ENCODE measurements at places on chromosomes 7 and 10. TPM values are rescaled to one million over a fixed set of nuclear protein-coding genes. Genes with fewer than 3 reads are reported as not detected.
A peak's percentile ranks its signal among the peaks of the same experiment; 100 is the strongest.

The KCNMA1 gene
- total RNA-seq: 0.40 TPM

GRCh38 chr7:37826825-37827224 is 21.6 kb upstream of the NME8 start:
- no peaks in the 10 kb centered on the region for H3K27me3 ChIP-seq
- no peak overlapping the region for H3K27ac ChIP-seq
- no peaks in the 10 kb centered on the region for H3K36me3 ChIP-seq
- DNase-seq: peak; percentile 4

GRCh38 chr7:115634633-115635032 is 395.9 kb downstream of the TFEC start:
- no peaks in the 10 kb centered on the region for H3K4me1 ChIP-seq
- H3K36me3 ChIP-seq: no peaks in the 10 kb centered on the region
- no peak overlapping the region for H3K4me3 ChIP-seq
- H3K27ac ChIP-seq: no peak overlapping the region
- no peak for DNase-seq

The GDI2 gene
- 104 TPM for total RNA-seq

GRCh38 chr10:71810048-71810750 is 36.9 kb upstream of the VSIR start:
- H3K27me3 ChIP-seq: no peaks in the 10 kb centered on the region
- peaks cover 14% of the 10 kb centered on the region for H3K4me1 ChIP-seq
- no peak overlapping the region for H3K4me3 ChIP-seq
- H3K27ac ChIP-seq: no peak overlapping the region
- DNase-seq: no peak

The BAMBI gene
- total RNA-seq: 0.70 TPM

The PNLIPRP3 gene
- total RNA-seq: not detected

- no peak for DNase-seq
- H3K36me3 ChIP-seq: no peaks in the 10 kb centered on the region
- no peaks in the 10 kb centered on the region for H3K4me1 ChIP-seq
- no peak overlapping the region for H3K27ac ChIP-seq
- no peak overlapping the region for H3K4me3 ChIP-seq
Observed at GRCh38 chr10:13521026-13521425, 7.8 kb downstream of the BEND7 start.

DNA sequence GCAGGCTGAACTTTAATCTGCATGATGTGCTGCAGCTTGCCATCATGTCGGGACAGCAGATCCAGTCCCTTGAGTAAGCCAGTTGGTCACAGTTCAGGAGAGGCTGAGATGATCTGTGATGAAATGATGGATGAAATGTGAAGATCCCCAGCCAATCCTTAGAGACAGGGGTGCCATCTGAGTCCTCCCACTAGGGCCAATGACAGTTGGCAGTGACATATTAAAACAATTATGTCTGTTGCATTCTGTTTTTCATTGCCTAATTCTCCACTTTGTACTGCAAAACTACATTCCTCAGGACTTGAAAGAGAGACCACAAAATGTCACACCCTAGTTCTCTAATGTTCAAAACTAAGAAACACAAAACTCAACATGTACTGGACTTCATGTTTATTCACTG is 66.3 kb upstream of the CAV2 start:
- no peaks in the 10 kb centered on the region for H3K4me1 ChIP-seq
- DNase-seq: no peak
- no peaks in the 10 kb centered on the region for H3K36me3 ChIP-seq
- H3K27ac ChIP-seq: no peak overlapping the region
- no peaks in the 10 kb centered on the region for H3K27me3 ChIP-seq
- H3K4me3 ChIP-seq: no peak overlapping the region

GRCh38 chr7:143305423-143306070 is 10.4 kb upstream of the CLCN1 start:
- peak; percentile 78 for DNase-seq
- peaks cover 64% of the 10 kb centered on the region for H3K36me3 ChIP-seq
- peaks cover 6% of the 10 kb centered on the region for H3K4me1 ChIP-seq
- no peak overlapping the region for H3K27ac ChIP-seq

DNA sequence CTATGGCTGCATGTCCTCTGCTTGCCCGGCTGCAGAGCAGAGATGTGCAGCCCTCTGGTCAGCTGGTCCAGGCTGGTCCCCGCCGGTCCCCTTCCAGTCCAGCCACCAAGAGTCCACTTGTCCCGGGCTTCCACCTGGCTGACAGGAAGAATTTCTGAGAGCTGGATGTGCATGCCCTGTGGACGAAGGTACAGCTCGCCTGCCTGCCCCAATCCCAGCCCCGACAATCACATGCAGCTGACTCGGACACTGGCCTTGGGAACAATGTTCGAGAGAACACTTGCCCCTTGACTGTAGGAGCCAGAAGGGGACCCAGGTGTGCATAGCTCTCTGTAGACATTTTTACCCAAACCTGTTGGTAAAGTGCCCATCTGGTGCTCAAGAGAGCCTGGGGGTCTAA is 11.8 kb downstream of the AVPI1 start:
- H3K36me3 ChIP-seq: peaks cover 29% of the 10 kb centered on the region
- peaks cover 6% of the 10 kb centered on the region for H3K4me1 ChIP-seq
- no peak overlapping the region for H3K4me3 ChIP-seq
- no peak overlapping the region for H3K27ac ChIP-seq

The C7orf33 gene
- not detected for total RNA-seq

The MRM2 gene
- total RNA-seq: 7.9 TPM

The GHRHR gene
- total RNA-seq: not detected

The FKBP9 gene
- total RNA-seq: 2.3 TPM

The FERD3L gene
- total RNA-seq: not detected

DNA sequence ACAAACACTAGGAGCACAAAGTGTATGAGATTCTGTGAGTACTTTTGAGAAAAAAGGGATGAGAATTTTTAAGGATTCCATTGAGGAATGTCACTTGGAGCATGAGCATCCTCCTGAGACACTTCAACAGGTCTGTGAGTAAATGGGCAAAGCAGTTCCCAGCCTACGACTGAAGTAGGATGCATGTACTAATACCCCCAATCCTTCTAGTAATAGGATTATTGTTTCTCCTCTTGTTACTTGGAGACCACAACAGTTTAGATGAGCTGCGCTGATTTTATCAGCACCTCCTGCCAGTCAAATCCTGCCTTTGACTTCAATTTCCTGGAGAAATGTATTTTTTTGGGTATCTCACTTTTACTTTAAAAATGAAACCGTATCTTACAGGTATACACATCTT is 820 bp downstream of the BBS9 start:
- peak overlapping the region; percentile 62 for H3K4me3 ChIP-seq
- no peaks in the 10 kb centered on the region for H3K27me3 ChIP-seq
- peaks cover 8% of the 10 kb centered on the region for H3K4me1 ChIP-seq
- H3K36me3 ChIP-seq: no peaks in the 10 kb centered on the region
- peak; percentile 36 for DNase-seq

DNA sequence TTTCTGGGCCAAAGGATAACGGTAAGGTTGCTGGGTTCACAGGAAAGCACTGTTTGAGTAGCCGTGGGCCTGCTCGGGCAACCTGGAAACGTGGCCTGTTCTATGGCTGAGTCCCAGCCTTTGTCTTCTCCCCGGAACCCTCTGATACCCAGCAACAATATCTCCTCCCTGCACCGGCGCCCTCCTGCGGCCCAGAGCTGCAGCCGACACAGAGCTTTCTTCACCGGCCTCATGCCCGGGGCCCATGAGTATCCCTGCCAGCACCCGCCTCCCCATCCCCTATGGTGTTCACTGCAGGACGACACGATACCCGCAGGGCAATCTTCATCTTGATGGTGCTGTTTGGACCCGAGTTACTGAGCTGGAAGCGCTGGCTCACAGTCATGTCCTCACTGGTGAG is 38.6 kb upstream of the NCAPG2 start:
- no peaks in the 10 kb centered on the region for H3K27me3 ChIP-seq
- DNase-seq: no peak
- no peak overlapping the region for H3K27ac ChIP-seq
- H3K4me3 ChIP-seq: no peak overlapping the region
- peaks cover 13% of the 10 kb centered on the region for H3K4me1 ChIP-seq

GRCh38 chr10:119003572-119004289 is 25.8 kb upstream of the NANOS1 start:
- no peak overlapping the region for H3K27ac ChIP-seq
- H3K36me3 ChIP-seq: no peaks in the 10 kb centered on the region
- no peak overlapping the region for H3K4me3 ChIP-seq
- H3K4me1 ChIP-seq: no peaks in the 10 kb centered on the region
- peaks cover 2% of the 10 kb centered on the region for H3K27me3 ChIP-seq

The CFTR gene
- not detected for total RNA-seq

DNA sequence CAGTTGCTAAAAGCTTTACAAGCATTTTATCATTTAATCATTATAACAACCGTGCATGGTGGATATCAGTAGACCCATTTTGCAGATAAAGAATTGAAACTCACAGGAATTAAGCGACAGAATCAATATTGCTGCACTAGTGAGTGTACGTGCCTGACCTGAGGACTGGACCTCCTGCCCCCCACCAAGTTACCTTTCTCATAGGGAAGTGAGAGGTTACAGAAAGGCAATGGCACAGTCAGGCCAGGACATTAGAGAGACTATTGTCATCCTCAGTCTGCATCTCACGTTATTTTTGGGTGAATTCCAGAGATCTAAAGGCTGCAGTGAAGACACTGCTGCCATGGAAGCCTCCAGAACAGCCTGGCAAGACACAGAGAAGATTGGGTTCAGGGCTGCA is 80.9 kb downstream of the WDFY4 start:
- no peaks in the 10 kb centered on the region for H3K36me3 ChIP-seq
- H3K4me1 ChIP-seq: no peaks in the 10 kb centered on the region
- no peak overlapping the region for H3K4me3 ChIP-seq
- H3K27me3 ChIP-seq: no peaks in the 10 kb centered on the region
- no peak overlapping the region for H3K27ac ChIP-seq

- H3K4me3 ChIP-seq: no peak overlapping the region
- DNase-seq: no peak
- no peaks in the 10 kb centered on the region for H3K36me3 ChIP-seq
- no peak overlapping the region for H3K27ac ChIP-seq
Observed at GRCh38 chr10:83078160-83078559, 1061.1 kb upstream of the GHITM start.

GRCh38 chr10:21315645-21316220 is 209.7 kb downstream of the SKIDA1 start:
- H3K4me1 ChIP-seq: no peaks in the 10 kb centered on the region
- H3K27me3 ChIP-seq: no peaks in the 10 kb centered on the region
- no peak overlapping the region for H3K27ac ChIP-seq
- no peak for DNase-seq
- no peaks in the 10 kb centered on the region for H3K36me3 ChIP-seq

- DNase-seq: no peak
- H3K4me1 ChIP-seq: no peaks in the 10 kb centered on the region
- no peaks in the 10 kb centered on the region for H3K27me3 ChIP-seq
- no peaks in the 10 kb centered on the region for H3K36me3 ChIP-seq
Observed at GRCh38 chr10:88553116-88553752, 29.9 kb downstream of the RNLS start.

The OIT3 gene
- total RNA-seq: not detected

DNA sequence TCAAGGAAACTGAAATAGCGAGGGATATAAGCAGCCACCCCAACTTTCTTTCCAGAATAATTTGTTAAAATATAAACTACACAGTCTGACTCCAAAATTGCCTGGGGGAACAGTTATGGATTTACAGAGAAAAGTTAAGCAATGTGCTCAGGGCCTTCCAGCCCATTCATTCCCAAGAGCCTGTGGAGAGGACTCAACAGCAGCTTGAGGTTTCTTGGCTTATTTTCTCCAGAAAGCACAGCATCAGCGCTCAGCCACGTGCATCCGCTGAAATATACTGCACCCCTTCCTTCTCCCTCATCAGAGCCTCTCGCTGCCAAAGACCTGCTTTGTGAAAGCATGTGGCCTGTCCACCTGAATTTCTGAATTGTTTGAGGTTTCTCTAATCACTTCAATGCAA is 375.2 kb upstream of the VWC2 start:
- H3K4me1 ChIP-seq: no peaks in the 10 kb centered on the region
- H3K27ac ChIP-seq: no peak overlapping the region
- no peak overlapping the region for H3K4me3 ChIP-seq
- no peaks in the 10 kb centered on the region for H3K36me3 ChIP-seq
- DNase-seq: no peak
- no peaks in the 10 kb centered on the region for H3K27me3 ChIP-seq

- H3K27ac ChIP-seq: no peak overlapping the region
- DNase-seq: no peak
- H3K36me3 ChIP-seq: no peaks in the 10 kb centered on the region
- H3K27me3 ChIP-seq: no peaks in the 10 kb centered on the region
- H3K4me3 ChIP-seq: no peak overlapping the region
Observed at GRCh38 chr7:124536156-124536762, 229.3 kb downstream of the GPR37 start.

The WEE2 gene
- total RNA-seq: 0.23 TPM

The BLNK gene
- total RNA-seq: 1.5 TPM

DNA sequence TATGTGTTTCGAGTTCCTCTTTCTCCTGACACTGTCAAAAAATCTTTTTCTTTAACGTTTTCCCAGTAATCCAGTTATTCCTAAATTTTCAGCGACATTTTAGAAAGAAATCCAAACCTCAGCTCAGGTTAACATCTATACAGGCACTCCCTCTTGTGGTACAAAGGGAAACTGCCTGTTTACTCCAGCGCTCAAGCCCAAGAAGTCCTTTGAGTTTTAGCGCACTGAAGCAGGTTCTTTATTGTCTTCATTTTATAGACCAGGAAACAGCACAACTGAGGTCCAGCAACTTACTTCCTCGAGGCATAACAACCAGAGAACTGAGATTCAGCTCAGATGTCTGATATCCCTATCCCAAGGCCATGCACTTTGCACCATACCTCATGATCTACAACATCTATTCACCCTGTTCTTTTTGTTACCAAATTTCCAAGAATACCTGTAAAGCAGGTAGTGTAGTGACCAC is 287.2 kb upstream of the MKLN1 start:
- H3K36me3 ChIP-seq: no peaks in the 10 kb centered on the region
- H3K4me3 ChIP-seq: no peak overlapping the region
- peak overlapping the region; percentile 41 for H3K27ac ChIP-seq
- DNase-seq: no peak

The ZNHIT1 gene
- total RNA-seq: 53.7 TPM

The PKD2L1 gene
- not detected for total RNA-seq

DNA sequence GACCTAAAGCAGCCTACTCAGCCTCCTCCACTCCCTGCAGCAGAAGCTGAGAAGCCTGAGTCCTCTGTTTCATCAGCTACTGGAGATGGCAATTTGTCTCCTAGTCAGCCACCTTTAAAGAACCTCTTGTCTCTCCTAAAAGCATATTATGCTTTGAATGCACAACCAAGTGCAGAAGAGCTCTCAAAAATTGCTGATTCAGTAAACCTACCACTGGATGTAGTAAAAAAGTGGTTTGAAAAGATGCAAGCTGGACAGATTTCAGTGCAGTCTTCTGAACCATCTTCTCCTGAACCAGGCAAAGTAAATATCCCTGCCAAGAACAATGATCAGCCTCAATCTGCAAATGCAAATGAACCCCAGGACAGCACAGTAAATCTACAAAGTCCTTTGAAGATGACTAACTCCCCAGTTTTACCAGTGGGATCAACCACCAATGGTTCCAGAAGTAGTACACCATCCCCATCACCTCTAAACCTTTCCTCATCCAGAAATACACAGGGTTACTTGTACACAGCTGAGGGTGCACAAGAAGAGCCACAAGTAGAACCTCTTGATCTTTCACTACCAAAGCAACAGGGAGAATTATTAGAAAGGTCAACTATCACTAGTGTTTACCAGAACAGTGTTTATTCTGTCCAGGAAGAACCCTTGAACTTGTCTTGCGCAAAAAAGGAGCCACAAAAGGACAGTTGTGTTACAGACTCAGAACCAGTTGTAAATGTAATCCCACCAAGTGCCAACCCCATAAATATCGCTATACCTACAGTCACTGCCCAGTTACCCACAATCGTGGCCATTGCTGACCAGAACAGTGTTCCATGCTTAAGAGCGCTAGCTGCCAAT is 202.2 kb downstream of the ZEB1 start:
- no peak overlapping the region for H3K4me3 ChIP-seq
- H3K4me1 ChIP-seq: no peaks in the 10 kb centered on the region
- no peak overlapping the region for H3K27ac ChIP-seq
- no peak for DNase-seq
- no peaks in the 10 kb centered on the region for H3K27me3 ChIP-seq

Data from natural killer cell (primary cell).